HepG2 (cell line): ENCODE measurements at places on chromosomes 5 and 9. TPM values are rescaled to one million over a fixed set of nuclear protein-coding genes. Genes with fewer than 3 reads are reported as not detected.

DNA sequence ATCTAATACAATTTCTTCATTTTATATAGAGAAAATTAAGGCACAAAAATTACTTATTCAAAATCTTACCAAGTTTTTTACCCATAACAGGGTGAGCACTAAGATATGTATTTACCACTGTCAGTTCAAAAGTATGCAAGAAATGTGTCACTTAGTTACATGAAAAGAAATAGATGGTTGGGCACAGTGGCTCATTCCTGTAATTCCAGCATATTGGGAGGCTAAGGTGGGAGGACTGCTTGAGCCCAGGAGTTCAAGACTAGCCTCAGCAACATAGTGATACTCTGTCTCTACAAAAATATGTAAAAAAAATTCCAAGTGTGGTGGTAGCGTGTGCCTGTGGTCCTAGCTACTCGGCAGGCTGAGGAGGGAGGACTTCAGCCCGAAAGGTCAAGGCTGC is 19.4 kb downstream of the YIPF5 start:
- H3K4me3 ChIP-seq = no peak overlapping the region
- no peaks in the 10 kb centered on the region for H3K36me3 ChIP-seq
- no peaks in the 10 kb centered on the region for H3K27me3 ChIP-seq
- H3K4me1 ChIP-seq = no peaks in the 10 kb centered on the region
- H3K27ac ChIP-seq = no peak overlapping the region

DNA sequence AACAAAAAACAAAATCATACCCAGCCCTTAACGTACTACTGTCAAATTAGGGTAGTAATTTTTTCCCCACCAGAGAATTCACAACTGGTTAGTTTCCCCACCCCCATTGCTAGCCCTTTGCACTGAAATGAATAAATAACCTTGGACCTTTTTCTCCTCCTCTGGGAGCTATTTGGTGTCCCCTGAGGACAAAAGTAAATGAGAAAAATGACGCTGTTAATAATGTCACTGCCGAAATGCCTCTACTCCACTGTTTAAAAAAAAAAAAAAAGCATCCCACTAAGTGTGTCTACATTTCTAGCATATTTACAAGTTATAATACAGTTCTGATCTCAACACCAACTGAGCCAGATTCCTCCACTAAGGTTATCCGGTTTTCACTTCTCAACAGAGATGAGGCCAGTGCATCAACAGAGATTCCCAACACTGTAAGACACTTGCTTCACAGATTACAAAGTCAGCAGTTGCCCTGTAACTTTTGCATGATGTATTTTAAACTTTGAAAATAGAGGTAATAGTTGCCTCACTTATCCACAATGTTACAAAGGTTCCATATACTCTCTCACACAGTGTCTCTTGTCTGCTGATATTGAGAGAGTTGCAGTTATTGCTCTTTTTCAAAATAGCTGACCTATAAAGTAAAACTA is 5.1 kb upstream of the NFIB start:
- no peaks in the 10 kb centered on the region for H3K36me3 ChIP-seq
- no peak overlapping the region for H3K27ac ChIP-seq
- H3K27me3 ChIP-seq = no peaks in the 10 kb centered on the region
- peaks cover 55% of the 10 kb centered on the region for H3K4me1 ChIP-seq
- no peak overlapping the region for H3K4me3 ChIP-seq

DNA sequence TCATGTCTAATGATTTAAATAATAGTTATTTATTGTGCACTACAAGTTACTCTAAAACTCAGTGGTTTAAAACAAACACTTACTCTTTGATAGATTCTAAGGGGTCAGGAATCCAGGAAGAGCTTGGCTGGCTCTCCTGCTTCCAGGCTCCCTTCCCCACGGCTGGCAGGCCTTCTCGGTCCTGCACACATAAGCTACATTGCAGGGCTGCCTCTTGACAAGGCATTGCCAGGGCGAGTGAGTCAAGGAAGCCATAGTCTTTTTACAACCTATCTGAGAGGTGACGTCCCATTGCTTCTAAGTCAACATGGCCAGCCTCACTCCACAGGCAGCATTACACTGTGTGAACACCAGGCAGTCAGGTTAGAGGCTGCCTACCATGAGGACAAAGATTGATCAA is 119.8 kb downstream of the AUH start:
- H3K36me3 ChIP-seq = peaks cover 2% of the 10 kb centered on the region
- peaks cover 24% of the 10 kb centered on the region for H3K4me1 ChIP-seq
- DNase-seq = no peak
- H3K4me3 ChIP-seq = no peak overlapping the region

DNA sequence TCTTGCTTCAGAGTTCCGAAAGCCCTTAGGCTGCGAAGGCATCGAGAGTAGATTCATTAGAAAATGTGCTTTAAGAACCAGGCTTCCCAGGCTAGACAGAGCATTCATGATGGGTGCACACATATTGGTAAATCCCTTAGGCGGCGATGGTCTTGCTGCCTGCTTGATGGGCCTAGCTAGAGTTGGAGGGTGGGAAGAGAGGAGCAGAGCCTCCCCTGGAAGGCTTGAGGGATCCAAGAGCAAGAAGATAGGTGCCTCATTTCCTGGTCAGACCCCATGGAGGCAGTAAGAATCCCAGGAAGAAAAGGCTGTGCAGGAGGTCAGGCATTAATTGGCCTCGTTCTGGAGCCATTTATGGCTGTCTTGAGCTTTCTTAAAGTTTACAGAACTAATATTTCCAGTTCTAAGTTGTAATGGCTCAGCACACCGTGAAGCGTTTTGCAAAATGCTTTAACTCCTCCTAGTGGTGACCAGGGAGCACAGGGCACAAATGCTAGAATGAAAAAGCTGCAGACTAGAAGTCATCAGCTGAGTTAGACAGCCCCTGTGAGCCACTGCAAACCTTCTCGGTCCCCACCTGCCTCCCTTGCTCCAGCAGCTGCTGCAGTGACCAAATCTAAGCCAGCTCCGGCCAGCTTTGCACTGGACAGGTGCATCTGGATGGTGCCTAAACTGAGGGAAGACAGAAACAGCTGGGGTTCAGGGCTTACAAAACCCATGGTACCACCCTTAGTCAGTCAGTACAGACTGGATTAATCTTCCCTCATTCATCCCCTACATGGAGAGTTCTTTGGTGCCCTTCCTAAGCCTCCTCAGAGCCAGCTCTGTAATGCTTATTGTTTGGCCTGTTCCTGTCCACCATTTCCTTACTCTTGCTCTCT is 14.7 kb downstream of the SLC45A2 start:
- no peaks in the 10 kb centered on the region; the same call in 1 of the 2 replicates for H3K27me3 ChIP-seq
- no peaks in the 10 kb centered on the region for H3K36me3 ChIP-seq
- H3K4me3 ChIP-seq = no peak overlapping the region
- peak; percentile 13 for DNase-seq
- H3K27ac ChIP-seq = no peak overlapping the region
- H3K4me1 ChIP-seq = no peaks in the 10 kb centered on the region

- H3K27me3 ChIP-seq = no peaks in the 10 kb centered on the region; the same call in 1 of the 2 replicates
- H3K27ac ChIP-seq = no peak overlapping the region
- no peaks in the 10 kb centered on the region for H3K4me1 ChIP-seq
- no peak for DNase-seq
- no peaks in the 10 kb centered on the region for H3K36me3 ChIP-seq
Measured at GRCh38 chr5:180908998-180909731, 10.2 kb downstream of the BTNL8 start.

DNA sequence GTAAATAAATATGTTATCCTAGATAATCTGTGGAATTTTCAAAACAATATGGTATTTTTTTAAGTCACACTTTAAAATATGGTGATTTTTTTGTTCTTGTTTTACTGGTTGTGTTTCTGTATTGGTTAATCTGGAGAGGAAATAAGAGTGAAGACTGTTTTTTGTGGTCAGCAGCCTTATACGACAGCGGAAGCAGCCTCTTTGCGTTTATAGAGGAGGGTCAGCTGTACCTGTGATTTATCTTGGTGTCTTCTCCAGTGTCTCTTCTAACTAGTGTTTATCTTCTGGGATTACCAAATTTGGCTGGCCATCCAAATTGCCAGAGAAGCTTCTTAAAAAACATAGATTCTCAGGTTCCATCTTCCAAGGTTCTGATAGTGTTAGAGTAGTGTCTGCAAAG is 58.7 kb downstream of the ICE1 start:
- no peak overlapping the region for H3K4me3 ChIP-seq
- no peaks in the 10 kb centered on the region for H3K36me3 ChIP-seq
- H3K27me3 ChIP-seq = no peaks in the 10 kb centered on the region

DNA sequence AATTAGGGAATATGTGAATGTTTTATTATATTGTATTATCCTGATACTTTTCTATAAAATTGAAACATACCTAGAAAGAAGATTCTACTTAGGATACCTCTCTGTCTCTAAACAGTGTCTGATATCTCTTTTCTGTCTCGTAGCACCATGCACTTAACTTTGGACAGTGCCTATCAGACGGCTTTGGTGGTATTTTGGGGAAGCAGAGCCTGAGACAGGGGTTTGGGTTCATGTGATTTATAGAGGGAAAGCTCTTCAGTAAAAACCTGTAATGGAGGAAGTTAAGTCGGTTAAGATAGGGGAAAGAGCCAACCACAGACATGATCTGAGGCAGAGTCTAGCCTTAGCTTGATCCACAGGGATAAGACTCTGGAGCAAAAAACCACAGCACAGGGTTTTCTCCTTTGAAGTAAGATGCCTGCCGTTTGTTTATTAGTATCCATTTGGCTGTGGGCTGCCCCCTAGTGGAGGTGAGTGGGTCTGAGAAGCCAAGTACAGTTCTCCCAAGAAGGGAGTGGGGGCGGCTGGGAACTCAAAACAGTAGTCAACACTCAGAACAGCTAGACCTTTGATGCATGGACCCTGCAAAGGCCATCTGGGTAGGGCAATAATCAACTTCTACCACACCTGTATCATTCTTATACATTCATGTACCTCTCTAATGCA is 141.2 kb upstream of the ASTN2 start:
- no peak overlapping the region for H3K27ac ChIP-seq
- no peak overlapping the region for H3K4me3 ChIP-seq
- H3K27me3 ChIP-seq = no peaks in the 10 kb centered on the region
- DNase-seq = peak; percentile 60

Gene PRRX2
- not detected in 2 replicates for total RNA-seq

Gene CCL27
- total RNA-seq = not detected in 2 replicates

Gene DDX4
- total RNA-seq = not detected in 2 replicates

Gene SOHLH1
- 0.15 and 0.32 TPM in 2 replicates for total RNA-seq

Gene IL17B
- 0.29 and 0.32 TPM in 2 replicates for total RNA-seq
